ENCODE measurements at places on chromosomes 13 and 19.

DNA sequence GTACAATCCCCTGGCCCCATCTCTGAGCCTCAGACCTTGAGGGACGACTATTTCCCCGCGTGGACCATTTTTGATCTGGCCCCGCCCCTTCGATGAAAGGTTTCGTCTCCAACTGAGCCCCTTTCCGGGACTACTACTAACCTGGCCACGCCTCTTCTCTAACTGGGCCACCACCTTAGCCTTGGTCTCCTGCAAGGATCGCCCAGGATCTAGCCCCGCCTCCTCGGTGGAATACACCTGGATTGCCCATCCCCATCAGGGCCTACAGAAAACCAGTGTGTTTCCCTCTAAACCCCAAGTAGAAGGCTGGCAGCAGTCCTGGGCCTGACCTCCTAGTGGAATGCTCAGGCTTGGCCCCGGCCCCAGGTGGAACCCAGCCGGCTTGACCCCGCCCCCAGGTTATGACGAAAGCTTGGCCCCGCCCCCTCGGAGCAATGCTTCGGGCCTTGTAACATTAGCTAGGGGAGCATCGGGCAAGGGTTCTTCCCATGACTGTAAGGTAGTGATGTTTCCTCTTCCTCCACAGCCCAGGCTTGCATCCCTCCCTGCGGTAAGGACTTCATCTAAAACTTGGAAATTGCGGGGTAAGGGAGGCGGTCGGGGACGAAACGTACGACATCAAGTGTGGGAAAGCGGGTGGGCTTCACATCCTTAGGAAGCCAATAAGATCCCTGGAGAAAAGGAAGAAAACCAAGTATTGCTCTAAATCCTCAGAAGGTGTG, 9.1 kb downstream of the SPACA6 start:
- DNase-seq: no peak

DNA sequence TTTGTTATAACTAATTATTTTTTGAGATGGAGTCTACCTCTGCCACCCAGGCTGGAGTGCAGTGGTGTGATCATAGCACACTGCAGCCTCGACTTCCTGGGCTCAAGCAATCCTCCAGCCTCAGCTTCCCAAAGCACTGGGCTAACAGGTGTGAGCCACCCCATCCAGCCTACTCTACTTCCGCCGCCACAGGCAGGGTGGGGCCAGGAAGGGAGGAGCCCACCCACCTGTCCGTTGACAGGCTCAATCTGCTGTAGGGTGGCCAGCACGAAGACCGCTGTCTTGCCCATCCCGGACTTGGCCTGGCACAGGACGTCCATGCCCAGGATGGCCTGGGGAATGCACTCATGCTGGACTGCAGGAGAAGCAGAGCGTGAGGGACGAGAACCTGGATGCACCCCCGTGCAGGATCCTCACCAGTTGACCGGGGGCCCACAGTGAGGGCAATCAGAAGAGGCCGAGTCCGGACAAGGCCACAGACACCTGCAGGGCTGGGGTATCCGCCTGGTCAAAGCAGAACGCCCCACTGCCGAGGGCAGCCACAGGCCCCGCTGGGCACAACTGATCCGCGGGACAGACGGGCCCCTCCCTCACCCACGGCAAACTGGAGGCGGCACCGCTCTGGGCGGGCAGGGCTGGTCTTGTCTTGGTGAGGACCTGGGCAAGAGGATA, 6.7 kb downstream of the DDX39A start:
- no peak for DNase-seq

DNA sequence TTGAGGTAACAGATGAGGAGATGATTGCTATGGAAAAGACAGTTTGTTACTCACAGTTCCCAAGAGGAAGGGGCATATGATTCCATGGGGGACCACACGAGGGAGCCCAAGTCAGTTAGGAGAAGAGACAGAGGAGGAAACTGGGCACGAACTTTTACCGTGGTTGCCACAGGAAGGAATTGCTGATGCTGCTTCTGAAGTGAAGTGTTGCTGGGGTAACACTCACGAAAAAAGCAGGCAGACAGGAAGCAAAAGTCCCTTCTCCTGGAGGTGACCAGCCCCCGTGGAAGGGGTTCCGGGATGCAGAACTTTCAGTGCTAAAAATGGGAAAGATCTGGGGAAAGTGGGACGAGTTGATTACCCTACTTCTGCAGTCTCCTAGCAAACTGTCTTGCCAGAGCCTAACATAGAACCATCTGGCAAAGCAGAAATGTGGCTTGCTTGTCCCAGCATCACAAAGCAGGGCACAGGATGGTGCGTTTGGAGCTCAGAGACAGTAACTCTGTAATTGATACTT, 35.4 kb upstream of the MAP3K10 start:
- DNase-seq: no peak

DNA sequence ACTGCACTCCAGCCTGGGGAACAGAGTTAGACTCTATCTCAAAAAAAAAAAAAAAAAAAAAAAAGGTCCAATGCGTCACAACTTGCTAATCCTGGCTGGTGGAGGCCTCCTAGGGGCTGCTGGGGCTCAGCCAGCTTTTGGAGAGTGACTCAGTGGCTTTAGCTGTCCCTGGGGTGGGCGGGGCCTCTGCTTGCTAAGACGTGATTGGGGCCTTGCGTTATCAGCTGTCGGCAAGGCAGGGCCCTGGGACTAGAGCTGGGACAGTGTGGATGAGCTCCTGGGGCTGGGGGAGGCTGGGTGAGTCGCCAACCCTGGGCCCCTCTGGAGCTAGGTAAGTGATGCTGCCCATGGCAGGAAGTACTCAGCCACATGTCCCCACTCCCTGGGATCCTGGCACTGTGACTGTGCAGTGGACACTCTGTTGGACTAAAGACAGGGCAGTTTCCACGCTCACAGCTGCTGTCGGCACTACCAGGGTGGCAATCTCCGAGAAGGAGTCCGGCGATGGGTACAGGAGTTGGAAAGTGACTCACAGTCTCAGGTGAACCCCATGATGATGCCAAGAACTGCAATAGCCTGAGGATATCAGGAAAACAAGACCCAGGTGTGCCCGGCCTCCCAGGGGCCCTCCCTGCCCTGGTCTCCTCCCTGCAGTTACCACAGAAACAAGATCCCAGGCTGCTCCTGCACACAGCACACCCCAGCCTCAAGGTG, 32.2 kb downstream of the F2RL3 start:
- no peak for DNase-seq

DNA sequence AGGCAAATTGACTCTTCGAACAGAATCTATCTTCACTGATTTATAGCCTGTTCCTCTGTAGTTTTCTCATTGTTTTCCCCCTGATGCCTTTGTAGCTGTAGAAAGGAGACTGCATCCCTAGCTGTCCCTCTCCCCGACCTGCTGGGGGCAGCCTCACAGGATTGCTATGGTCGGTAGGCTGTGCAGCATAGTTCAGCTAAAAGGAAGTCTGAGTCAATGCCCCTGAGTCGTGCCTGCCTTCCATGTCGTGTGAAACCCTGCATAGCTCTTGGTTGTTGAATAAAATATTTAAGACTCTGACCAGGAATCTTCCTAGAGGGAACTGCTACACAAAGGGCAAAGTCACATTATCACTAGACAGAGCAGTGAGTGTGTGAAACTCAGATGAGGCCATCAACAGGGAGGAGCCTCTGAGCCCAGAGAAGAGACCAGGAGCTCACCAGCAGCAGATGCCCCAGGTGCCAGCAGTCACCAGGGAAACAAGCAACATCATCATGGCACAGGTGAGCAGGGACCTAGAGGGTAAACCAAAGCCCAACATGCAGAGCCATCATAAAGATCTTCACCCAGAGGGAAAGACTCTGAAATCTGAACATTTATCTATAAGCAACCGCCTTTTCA, 108.4 kb upstream of the NBEA start:
- DNase-seq: no peak

- no peak for DNase-seq
These were observed 67.3 kb downstream of the ATP11A start for GRCh38 chr13:112756967-112757758.

DNA sequence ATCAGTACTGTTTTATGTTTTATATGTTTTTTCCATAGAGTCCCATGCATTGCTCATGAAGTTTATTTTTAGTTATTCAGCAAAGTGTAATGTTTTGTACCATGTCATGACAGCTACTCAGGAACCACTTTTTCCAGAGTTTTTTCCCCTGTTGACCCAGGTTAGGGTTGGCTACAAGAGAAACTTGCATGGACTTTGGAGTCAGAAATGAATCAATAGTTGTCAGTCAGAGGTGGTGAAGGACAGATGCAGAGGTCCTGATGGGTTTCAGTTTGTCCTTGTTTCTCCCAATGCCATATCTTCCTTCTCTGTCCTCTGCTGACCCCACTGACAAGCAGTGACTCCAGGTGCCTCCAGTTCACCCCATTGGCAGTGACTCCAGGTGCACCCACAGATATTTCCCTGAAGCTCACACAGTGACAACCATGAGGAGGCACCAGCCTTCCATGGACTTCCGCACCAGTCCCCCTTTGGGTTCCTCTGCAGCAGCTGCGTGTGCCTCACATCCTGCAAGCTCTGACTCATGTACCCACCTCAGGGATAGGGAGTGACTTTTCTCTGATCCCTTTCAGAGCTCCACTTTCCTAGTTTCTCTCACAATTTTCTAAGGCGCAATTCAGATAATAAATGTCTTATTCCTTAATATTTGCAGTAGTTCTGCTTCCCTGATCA, 92.1 kb downstream of the AKAP11 start:
- DNase-seq: no peak

DNA sequence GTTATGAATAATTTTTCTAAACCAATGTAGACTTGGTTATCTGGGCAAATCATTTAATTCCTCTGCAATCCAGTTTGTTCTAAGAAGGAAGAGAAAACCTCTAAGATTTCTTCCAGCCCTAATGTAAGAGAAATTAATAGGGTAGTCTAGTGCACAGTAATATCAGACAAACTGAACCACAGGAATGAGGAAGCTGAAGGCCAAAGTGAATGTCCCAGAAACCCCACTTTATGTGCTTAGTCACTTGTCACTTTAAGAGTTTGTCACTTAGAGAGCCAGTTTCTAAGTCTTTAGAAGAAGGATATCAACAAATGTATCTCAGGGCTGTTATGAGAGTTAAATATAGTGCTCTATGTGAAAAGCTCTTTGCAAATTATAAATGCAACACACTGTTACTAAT, 750.6 kb downstream of the DIAPH3 start:
- DNase-seq: no peak

GRCh38 chr13:111397202-111397880, 76.9 kb downstream of the TEX29 start:
- DNase-seq: no peak

- no peak for DNase-seq
These were observed 21.5 kb upstream of the MEDAG start for GRCh38 chr13:30884543-30884942.

GRCh38 chr13:26787961-26788360, 27.4 kb upstream of the GPR12 start:
- no peak for DNase-seq

DNA sequence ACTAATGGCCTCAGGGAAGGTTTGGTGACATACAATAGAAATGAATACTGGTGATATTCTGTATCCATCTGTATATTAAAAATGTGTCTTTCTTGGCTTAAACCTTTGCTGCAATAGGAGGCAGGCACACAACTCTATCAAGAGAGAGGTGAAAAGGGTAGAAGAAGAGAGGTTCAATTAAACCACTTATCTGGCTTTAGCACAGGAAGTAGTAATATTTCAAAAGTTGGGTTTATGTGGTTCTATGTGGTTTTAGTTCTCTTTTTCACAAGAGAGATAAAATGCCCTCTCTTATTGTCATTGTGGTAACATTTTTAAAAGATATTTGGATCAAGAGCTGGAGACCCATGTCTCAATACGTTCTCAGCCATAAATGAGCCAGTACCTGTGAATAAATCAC, 146.2 kb upstream of the FNDC3A start:
- DNase-seq: no peak

- no peak for DNase-seq
These were observed 154.8 kb downstream of the COG6 start for GRCh38 chr13:39810091-39810877.

DNA sequence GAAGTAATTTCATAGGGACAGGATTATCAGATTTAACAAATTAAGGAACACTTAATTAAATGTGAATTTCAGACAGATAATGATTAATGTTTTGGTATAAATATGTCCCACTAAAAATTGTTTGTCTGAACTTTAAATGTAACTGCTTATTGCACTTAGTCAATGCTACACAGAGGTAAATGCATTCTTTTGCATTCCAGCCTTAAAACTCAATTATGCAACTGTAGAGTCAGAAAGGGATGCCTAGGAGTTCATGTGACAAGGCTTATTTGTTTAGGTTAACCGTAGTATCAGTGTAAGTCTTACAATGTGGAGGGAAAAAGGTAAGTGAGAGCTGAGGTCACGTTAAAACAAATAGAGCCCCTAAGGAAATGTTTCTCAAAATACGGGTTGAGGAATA, 347.2 kb upstream of the ARGLU1 start:
- no peak for DNase-seq

DNA sequence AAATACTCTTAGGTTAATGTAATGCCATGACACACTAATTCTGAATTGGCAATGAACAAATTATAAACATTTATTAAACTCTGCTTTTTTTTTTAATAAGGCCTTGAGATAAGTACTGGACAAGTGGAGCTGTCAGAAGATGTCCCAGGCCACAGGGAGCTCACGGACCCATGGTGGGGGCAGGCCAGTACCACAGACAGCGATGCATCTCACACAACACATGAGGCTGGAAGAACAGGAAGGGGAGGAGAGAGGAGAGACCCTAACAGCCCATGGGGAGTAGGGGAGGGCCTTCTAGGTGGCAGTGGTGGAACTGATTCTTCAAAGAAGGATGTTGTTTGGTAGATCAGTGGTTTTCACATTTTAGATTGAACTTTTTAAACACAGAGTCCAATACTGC, 128.4 kb downstream of the LHFPL6 start:
- DNase-seq: no peak

GRCh38 chr19:33280351-33280921, 21.9 kb downstream of the CEBPA start:
- DNase-seq: no peak

- no peak for DNase-seq
These were observed 105.7 kb upstream of the KL start for GRCh38 chr13:32910530-32910929.

DNA sequence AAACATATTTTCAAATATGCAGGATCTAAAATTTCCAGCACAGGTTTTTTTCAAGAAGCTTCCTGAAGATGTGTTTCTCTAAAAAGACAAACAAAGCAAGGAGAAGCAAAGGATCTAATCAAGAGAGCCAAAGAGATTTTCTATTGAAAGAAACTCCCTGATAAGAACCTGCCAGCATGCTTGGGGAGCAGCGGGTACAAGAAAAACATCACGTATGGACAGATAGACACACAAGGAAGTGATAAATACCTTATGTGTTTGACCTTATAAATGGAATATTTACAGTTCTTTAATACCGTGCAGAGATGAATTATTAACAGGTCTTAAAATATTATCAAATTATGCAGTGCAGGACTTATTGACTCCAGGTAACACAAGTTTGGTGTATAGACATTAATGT, 562.1 kb downstream of the DACH1 start:
- DNase-seq: no peak

GRCh38 chr19:23971598-23971997, 56.9 kb downstream of the ZNF726 start:
- DNase-seq: no peak

- DNase-seq: no peak
These were observed 389.2 kb downstream of the NDFIP2 start for GRCh38 chr13:79870123-79870522.
